KG1 (cell line): ENCODE measurements at places on chromosomes 5 and 9.

- no peak for DNase-seq
Measured at GRCh38 chr5:40871177-40871576, 30.0 kb downstream of the CARD6 start.

- no peak for DNase-seq
Measured at GRCh38 chr9:118401546-118401945, 697.3 kb downstream of the TLR4 start.

DNA sequence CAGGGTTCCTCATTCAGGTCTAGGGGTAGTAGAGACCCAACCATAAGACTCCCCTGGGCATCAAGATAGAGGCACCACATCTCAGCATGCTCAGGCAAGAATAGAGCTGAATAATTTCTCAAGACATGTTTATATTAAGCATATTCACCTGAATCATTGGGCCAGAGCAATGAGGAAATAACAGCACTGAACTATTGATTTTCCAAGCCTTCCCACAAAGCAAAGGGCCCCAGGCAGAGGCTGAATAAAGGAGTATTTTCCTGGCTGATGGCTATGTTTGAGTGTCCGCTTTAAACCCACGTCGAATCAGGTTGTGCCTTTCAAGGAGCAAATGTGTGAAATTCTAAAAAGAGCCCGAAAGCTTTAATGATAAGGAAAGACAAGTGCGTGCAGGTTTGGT lies 129.2 kb downstream of the HSD17B3 start:
- no peak for DNase-seq

DNA sequence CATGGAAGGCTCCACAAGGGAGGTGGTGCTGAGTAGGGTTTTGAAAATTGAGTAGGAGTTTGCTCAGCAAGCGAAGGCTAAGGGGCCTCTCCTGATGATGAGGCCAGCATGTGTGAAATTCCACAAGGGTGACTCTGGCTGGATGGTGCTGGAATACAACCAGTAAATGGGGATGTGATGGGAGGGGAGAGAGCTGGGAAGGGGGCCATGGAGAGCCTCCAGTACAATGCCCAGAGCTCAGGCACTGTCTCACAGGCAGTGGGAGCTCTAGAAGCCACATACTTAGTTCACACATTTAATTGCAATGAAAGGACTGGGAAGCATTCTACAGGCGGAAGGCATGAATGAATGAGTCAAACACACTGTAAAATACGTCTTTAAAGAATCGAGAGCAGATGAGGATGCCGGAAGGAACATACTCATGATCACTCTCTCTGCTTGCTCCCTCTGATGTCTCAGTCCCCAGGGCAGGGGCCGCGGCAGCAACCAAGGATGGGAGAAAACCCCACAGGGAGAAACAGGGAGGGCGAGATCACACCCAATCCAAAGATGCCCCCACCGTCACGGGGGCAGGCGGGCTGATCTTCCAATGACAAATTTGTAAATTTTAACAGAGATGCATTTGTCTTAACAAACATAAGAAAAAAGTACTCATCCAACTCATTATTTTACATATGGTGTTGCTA lies 261.0 kb downstream of the NSG2 start:
- DNase-seq = no peak

GRCh38 chr9:101446732-101447131 lies 11.2 kb upstream of the ALDOB start:
- no peak for DNase-seq

DNA sequence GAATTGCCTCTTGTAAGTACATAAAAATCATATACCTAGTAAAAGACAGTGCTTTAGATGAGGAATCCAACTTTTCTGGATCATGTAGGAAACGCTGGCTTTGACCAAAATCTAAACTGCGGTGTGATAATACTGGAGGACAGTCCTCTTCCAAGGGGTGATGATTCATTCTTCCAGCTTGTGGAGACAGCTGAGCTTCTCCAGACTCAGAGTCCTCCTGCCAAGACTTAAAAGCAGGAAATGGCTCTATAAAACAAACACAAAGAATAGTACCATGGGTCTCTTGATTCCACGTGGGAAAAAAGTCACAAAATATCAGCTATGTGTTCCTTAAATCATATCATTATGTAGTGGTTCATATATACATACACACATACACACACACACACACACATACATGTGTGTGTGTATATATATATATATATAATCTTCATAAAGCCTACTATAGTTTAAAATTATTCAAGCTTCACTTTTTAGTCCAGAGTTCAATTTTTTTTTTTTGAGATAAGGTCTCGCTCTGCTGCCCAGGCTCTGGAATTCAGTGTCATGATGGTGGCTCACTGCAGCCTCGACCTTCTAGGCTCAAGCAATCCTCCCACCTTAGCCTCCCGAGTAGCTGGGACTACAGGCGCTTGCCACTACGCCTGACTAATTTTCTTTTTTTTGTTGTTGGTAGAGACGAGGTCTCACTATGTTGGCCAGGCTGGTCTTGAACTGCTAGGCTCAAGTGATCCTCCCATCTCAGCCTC lies 65.0 kb downstream of the PKD2L2 start:
- no peak for DNase-seq

DNA sequence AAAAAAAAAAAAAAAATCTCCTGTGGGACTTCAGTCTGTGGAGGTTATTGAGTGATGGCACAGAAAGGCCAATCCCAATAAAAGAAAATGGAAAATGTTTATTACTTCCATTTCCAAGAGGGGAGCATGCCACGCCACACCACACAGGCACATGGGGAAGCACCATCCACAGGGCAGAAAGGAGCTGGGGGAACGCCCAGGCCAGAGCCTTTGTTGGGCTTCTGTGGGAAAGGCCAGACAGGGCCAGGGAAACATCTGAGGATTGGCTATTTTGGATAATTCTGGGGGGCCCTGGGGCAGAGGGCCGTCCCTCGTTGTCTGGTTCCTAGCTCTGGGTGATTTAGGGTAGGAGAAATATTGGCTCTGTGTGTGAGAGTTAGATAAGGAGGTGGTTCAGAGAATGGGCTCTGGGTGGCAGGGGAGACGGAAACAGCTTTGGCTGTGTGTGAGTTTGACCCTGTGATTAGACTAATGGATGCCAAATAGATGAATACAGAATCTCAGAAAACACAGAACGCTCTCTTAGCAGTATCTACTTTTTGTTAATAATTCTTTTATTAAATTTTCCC lies 49.0 kb upstream of the ABL1 start:
- DNase-seq = no peak

DNA sequence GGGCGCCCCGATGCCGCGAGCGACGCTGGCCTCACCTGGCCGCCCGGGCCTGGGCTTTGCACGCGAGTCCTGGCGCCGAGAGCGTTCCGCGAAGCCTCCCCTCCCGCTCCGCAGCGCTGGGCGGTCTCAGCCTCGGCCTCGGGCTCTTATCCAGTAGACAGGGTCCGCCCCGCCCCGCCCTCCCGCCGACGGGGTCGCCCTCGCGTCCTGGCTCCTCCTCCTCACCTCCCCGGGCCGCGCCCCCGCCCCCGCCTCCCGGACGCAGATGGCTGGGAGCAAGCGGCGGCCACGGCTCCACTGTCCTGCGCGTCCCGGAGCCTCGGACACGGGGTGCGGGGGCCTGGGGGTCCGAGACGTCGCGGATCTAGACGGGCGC lies at the start of gene SLC6A3:
Gene SLC6A3, minus strand, starts transcription at position 128 of the 376 bp plus-strand sequence. CDS start 2,243 bp downstream, outside the sequence.
- no peak for DNase-seq

GRCh38 chr5:138668451-138669380 lies 84.5 kb upstream of the CTNNA1 start:
- DNase-seq = no peak

- no peak for DNase-seq
Measured at GRCh38 chr5:112799661-112800060, 61.4 kb upstream of the SRP19 start.

DNA sequence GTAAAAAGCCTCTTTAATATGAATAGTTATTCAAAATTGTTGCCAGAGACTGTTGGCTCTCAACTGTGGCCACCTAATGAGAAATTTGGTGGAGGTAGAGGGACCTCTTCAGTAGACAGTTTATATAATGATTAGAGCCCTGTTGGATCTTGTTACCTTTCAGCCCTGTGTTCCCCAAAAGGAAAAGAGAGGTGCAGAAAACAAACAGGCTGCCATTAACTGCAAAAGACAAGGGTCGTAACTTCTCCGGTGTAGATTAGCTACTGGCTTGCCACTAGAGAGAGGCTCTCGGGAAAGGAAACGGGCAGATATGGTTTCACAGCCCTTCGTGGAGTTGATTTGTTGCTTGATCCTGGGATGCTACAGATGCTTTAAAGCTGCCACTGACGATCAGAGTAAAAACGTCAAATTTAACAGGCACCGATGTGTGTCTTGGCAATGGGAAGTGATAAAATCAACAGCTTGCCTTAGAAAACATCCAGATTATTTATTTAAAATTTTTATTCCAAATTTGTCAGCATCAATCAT lies 7.8 kb downstream of the FST start:
- no peak for DNase-seq

DNA sequence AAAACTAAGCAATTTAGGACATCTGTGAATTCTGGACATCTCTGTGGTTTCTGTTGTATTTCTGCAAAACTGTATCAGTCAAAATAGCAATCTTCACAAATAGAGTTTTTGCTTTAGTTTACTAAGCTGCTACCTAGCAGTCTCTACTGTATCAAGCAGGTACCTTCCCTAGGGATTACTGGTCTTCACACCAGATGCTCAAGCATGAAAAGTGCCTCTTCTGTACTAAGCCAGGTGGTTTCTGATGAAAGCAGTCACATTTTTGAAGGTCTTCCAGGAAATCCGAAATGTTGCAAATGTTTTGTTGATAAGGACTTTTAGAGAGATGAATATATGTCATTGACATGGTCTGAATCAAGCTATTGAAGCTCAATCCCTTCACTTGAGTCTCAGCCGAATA lies 540.0 kb downstream of the KCTD16 start:
- DNase-seq = no peak

GRCh38 chr5:172527559-172527958 lies 73.2 kb upstream of the SH3PXD2B start:
- no peak for DNase-seq

DNA sequence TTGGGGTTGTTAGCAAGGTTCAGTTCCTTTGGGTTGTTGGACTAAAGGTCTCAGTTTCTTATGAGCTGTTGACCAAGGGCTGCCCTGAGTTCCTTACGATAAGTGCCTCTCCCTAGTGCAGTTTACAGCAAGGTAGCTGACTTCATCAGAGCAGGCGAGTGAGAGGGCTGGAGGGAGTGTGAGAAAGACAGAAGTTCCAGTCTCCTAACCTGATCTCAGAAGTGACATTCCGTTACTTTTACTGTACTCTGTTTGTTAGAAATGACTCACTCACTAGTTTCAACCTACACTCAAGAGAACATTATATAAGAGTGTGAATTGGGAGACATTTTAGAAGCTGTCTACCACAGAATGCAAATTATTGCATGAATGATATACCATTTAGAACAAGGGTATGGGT lies 21.2 kb upstream of the IL31RA start:
- DNase-seq = no peak

DNA sequence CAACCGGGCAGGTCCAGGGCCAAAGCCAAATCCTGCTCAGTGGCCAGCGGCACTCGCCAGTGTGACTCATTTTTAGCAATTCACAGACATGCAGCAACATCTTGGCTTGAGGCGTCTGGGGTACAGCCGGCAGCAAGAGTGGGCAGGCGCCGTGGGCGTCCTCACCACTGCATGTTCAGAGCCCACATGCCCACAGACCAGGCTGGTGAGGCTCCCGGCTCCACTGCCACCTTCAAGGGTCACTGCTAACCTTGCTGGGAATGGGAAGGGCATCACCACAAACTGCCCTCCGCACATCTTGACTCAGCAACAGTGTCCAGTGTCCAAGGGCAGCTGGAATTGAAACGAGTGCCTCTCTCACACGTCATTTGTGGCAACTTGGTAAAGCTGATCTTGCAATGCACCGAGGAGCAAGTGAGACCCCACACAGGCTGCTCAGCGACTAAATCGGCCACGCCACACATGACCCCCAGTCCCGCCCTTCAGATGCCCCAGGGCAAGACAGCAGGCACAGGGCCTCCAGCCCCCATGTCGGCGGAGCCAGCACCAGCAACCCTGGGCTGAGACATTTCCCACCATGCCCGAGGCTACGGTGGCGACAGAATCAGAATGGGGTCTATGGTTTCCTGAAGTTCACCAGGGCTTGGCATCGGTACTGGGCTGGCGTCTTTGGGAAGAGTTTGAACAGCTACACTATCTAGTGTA lies 140.3 kb downstream of the ROR2 start:
- no peak for DNase-seq

DNA sequence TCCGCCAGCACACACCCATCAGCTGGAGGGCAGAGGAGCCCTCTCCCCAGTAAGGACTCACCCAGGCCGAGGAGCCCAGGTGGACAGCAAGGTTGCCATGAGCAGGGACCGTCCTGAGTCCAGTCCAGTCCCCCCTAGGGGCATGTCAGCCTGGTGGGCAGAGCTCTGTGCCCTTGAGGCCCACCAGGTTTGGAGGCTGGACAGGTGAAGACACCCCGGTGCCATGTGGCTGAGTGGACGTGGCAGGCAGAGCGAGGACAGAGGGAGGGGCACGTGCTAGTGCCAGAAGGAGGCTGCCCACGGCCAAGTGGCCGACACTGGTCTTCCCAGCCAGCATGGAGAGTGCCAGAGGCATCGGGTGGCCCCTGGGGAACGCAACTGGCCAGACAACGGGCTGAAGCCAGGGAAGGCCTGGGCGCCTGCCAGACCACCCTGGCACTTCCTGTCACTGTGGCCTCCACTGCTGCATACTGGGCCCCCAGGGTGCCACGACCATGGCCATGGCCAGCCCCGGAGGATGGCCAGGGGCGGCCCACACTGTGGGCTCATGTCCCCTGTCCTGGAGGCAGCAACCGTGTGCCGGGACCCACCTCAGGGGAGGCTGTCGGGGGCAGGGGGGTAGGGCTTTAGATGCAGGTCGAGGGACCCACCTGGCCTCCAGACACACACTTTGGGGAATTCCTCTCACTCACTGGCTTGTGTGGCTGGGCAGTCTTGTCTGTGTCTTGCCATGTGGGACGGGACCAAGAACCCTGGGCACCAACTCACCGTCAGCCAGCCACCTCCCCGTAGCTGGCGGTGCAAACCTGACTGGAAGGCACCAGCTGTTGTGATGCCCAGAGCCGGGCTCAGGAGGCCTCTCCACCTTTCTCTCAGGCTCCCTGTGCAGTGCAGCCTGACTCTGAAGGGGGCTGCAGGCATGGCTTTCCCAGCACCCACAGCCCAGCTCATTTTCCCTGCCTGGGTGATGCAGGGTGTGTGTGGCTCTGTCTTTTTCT lies 42.3 kb upstream of the LPCAT1 start:
- DNase-seq = no peak

- no peak for DNase-seq
Measured at GRCh38 chr5:33049298-33049697, 338.2 kb downstream of the NPR3 start.

DNA sequence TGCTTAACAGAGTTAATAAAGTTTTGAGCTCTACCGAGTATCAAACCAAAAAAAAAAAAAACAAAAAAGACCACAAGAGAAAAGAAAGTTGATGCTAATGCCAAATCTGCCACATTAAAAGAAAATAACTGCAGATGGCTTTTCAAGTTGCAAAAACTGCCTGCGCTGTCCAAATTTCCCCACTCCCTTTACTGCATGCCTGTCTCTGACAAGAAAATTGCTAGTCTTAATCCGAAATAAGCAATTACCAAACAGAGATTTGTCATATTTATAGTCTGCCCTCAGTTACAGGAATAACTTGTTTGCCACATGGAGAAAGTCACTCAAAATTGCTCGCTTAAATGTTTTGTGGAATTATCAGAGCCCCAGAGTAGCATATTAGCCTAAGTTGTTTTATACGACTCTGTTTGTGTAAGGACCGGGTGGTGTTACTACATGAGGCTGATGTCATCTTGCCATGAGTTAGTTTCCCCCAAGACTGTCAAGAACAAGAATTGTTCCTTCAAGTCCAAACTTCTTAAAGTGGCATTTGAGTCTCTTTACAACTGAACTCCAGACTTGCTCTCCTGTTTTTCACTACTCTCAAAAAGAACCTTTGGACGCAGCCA lies 160.9 kb downstream of the CEP120 start:
- no peak for DNase-seq
